Calu3 (cell line): ENCODE measurements at places on chromosomes 2 and 18.

- DNase-seq: no peak
Measured at GRCh38 chr2:105038383-105039061, 653 bp downstream of the MRPS9 start.

GRCh38 chr2:181426672-181427071 lies 30.5 kb upstream of the ITGA4 start:
- no peak for DNase-seq

GRCh38 chr2:236209996-236210395 lies 41.8 kb upstream of the GBX2 start:
- no peak for DNase-seq

GRCh38 chr2:240355962-240356361 lies 79.5 kb upstream of the GPC1 start:
- no peak for DNase-seq

DNA sequence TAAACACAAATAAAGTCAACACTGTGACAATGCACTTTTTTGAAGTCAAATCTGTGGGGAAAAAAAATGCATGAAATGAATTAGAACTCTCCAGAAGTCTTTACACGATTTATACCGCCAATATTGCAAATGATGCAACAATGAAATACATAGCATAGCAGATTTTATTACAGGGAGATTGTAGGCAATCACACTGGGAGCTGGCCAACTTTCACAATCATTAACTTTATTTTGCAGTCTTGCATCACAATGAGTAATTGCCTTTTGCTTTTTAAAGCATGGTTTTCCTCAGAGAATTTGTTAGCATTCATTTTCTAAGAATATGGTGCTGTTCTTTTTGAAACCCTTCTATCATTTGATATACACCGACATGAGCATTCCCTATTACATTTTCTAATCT lies 366.4 kb upstream of the FSIP2 start:
- peak; percentile 36 for DNase-seq

DNA sequence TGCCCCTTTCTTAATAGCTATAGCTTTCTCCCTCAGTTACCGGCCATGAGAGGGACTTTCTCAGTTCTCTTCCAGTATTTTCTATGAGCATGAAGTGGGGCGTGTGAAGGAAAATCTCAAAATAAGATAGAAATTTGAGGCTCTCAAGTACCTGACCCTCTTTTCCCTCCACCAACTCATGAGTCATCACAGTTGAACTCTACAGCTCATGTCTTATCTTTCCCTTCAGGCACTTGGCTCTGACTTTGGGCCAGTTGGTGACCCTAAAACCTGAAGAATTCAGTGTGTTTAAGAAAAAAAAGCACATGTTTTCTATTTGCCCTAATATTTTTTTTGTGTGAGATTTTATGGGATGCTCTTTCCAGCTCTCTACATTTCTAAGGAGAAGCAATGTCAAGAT lies 896.7 kb upstream of the ZEB2 start:
- DNase-seq: no peak

GRCh38 chr2:215370112-215370965 lies 58.5 kb downstream of the ATIC start:
- DNase-seq: no peak

DNA sequence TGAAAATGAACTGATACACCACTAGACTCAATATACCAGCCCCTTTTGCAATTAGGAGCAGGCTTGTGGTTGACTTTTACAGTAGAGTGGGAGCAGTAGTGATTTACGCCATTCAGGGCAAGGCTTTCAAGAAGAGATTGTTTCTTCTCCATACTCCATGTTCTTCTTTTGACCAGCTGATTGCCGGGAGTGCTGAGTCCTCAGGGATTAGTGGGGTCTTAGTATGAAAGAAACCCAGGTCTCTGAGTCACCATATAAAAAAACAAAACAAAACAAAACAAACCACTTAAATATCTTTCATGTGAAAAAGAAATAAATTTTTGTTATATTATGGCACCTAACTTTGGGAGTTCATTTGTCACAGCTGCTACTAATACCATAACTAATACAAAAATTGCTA lies 465.6 kb upstream of the TRIB2 start:
- DNase-seq: no peak
